ENCODE measurements at places on chromosomes 7 and 10. TPM values are rescaled to one million over a fixed set of nuclear protein-coding genes. Genes with fewer than 3 reads are reported as not detected.

The HHEX gene
- 2.6 TPM for total RNA-seq

The TMEM139 gene
- total RNA-seq = 14.8 TPM

DNA sequence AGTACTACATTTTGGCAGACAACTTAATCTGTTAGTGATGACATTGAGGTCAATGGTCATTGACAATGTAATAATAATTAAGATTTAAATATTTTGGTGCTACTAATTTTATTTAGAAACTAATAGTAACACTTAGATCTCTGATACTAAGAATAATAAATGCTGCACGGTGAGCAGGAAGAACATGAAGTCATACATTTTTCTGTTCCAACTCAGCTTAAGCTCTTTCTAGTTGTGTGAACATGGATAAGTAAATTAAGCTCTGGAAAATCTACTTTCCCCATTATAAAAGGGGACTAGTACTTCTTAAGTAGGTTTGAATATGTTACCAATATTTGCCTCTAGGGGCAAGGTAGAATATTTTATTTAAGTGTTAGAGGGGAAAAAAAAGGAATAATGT, 65.9 kb upstream of the MEOX2 start:
- DNase-seq = no peak

GRCh38 chr10:129935867-129936152, 28.3 kb downstream of the EBF3 start:
- DNase-seq = no peak

GRCh38 chr7:89695241-89695640, 459.0 kb upstream of the STEAP1 start:
- no peak for DNase-seq

DNA sequence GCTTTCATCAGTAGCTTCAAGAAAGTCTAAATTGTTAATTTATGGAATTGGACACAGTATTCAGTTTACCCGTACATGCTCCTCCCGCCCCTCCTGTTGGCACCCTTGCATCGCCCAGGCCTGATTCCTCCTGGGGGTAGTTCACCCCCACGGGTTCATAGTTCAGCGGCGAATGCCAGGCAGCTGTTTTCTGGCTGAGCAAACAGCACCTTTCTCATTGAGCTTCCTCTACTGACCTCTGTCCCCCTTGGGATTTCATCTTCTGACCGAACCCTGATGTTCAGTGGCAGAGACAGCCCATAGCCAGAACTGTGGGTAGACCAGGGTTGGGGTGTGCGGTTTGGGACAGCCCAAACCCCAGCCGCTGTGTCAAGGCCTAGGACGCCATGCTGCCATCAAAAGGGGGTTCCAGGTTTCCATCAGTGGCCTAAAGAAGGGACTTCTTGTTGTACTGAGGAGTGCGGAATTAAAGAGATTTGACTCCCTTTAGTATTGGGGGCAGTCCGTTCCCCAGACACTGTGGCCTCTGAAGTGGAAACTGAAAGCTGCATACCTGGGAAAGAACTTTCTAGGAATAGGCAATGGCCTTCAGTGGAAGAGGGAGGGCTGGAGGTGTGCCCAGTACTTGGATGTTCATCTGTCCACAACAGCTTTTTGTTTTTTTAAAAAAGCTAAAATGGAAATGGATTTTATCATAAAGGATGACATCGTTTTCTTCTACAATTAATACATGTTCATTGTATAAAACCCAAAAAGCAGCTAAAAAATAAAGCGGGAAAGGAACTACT, 19.0 kb downstream of the MDH2 start:
- no peak for DNase-seq

DNA sequence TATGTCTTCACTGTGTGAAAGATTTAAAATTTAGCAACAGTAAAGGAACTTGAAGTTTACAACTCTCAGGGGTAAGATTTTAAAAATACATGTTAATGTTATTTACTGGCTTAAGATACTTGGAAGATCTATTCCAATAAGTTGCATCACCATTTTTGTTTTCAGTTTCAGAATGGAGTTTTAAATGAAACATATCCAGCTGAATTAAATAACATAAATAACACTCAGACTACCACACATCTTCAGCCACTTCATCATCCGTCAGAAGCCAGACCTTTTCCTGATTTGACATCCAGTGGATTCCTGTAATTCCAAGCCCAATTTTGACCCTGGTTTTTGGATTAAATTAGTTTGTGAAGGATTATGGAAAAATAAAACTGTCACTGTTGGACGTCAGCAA, 44.3 kb downstream of the AHR start:
- no peak for DNase-seq

GRCh38 chr7:132740176-132740575, 163.9 kb upstream of the PLXNA4 start:
- no peak for DNase-seq

DNA sequence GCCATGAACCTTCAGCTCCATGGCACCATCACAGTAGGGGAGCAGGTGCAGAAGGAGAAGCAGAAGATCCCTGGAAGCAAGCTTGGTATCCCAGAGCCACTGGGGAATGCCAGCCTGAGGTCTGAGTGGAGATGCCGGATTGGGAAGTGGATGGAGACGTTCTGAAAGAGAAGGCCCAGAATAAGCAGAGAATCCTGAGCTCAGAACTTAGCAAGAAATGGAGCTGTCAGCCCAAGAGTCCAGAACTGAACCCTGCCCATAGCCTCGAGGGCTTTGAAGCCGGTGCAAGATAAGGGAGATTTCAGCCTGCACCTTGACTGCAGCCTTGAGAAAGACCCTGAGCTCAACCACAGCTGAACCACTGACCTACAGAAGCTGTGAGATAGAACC, 13.9 kb upstream of the GDF10 start:
- no peak for DNase-seq

DNA sequence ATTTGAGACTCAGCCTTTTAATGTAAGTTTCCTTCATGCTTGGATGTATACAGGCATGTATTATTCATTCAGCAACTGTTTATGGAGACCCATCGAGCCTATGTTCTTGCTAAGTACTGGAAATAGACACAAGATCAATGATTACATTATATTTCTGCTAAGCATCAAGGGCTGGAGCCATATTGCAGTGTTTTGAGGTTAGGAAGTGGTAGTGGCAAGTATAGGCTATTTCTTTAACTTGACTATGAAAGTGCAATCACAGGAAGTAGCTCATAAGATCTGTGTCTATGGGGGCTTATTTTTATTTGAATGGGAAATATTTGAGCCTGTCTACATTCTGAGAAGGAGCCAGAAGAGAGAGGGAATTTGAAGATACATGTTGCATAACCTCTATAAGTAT, 123.8 kb downstream of the HDAC9 start:
- no peak for DNase-seq

DNA sequence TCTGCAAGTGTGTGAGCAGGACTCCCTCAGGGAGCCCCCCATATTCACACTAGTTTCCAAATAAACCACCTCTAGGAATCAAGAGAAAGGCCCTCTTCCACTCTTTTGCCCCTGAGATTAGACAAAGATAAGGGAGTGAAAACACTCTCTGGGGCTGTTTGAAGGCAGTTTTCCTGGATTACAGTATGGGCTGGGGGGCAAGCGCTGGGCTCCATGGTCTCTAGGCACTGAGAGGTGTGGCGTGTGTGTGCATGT, 1.0 kb downstream of the AQP1 start:
- no peak for DNase-seq
